ENCODE measurements at places on chromosomes 13 and 19.

GRCh38 chr19:7618771-7619510 lies 10.4 kb downstream of the XAB2 start:
- no peak for DNase-seq

DNA sequence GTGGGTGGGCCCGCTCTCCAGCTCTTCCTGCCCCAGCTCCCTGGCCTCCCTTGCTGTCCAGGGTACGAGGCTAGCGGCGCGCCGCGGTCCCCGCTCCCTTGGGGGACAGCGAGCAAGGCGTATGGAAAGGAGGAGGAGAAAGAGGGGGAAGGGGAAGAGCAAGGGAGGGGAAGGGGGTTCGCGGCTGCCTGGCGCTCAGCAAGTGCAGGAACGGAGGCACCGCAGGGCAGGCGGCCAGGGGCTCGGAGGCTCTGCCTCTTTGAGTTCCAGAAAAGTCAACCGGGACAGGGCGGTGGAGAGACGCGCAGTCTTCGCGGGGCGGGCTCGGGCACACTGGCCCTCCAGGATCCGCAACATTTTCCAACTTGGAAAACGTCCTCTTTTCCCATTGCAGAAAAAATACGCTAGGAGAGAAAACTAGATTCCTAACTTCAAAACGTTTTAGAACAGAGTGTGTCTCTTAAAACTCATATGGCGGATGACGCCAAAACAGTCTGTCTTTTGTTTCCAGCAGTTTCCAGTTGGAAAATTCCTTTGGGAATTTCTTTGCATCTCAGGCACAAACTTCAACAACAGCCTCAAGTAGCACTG lies 23.1 kb upstream of the TNFRSF19 start:
- no peak for DNase-seq

DNA sequence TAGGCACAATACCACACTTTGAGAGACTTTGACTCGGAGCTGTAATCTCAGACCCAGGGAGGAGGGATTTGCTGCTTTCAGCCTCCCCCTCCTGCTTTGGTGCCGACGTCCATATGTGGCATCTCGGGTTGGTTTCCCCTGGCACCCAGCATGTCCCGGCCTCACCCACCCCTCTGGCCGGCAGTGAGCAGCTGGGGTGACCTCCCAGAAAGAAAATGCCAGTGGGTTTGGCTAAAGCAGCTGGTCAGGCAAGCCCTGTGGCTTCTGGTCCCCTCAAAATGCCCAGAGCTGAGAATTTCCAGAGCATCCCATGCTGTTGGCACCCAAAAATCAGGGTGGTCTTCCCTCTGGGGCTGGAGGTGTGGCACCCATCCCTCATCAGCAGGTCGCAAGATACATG lies 34.1 kb downstream of the INSR start:
- DNase-seq: no peak

GRCh38 chr19:1746401-1747284 lies 6.7 kb upstream of the ONECUT3 start:
- no peak for DNase-seq

DNA sequence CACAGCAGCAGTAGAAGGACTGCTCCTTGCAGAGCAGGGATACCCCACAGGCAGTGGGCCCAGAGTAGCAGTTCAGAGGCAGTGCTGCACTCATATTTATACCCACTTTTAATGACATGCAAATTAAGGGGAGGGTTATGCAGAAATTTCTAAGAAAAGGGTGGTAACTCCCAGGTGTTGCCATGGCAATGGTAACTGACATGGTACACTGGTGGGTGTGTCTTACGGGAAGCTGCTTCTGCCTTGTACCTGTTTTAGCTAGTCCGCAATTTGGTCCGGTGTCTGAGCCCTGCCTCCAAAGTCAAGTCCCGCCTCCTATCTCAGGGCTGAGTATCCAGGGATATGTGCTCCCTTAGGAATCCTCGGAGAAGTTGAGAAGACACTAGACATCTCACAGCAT lies 79.2 kb upstream of the UQCRFS1 start:
- no peak for DNase-seq

GRCh38 chr19:48111280-48111679 lies 663 bp upstream of the PLA2G4C start:
- no peak for DNase-seq

GRCh38 chr19:16799740-16800139 lies 29.5 kb upstream of the SIN3B start:
- no peak for DNase-seq

DNA sequence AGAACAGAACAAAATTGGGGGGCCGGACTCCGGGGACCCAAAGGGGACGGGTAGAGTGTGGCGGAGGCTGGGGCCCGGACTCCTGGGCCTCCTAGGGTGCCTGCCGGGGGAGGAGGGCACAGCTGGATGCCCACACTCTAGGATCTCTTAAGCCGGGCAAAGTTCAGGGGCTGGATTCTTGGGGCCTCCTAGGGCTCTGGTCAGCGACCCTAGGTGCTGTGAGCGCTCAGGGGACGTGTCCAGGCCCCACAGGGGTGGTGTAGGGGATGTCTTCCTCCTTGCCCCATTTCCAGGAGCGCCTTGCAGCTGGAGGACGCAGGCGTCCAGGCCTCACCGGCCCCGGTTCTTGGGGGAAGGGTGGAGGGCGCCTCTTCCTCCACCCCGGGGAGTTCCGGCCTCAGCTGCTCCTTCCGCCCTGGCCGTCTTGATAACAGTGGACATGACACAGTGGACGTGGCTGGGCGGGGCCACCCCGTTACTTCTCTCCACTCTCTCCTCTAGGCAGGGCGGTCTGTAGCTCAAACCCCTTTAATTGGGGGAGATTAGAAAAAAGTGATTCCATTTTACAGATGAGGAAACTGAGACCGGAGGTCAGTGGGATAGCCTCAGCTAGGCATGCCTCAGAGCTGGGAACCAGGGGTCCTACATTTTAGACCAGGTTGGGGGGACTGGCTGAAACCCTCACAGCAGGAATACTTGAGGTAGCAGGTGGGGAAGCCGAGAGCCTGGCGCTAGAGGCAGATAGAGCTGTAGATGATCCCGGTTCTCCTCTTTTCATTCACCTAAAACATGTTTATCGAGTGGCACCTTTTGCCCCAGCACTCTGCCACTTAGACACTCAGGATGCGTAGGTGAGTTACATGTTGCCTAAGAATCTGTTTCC lies 705 bp downstream of the STXBP2 start:
- DNase-seq: no peak

DNA sequence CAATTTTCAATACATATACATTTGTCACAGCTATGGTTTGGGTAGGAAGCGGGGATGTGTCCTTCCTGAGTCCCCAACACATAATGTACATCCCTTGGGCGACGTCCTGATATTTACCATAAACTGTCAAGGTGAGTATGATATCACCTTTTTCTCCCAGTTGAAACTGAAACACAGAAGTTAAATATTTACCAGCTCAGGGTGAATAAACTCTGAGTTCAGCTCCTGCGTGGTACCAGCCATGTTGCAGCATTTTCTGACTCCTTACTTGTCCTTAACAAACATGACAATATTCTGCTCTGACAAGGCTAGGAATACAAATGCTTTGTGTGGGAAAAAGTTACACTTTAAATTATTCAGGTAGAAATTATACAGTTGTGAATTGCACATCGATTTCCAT lies 294.2 kb downstream of the TEX29 start:
- no peak for DNase-seq

DNA sequence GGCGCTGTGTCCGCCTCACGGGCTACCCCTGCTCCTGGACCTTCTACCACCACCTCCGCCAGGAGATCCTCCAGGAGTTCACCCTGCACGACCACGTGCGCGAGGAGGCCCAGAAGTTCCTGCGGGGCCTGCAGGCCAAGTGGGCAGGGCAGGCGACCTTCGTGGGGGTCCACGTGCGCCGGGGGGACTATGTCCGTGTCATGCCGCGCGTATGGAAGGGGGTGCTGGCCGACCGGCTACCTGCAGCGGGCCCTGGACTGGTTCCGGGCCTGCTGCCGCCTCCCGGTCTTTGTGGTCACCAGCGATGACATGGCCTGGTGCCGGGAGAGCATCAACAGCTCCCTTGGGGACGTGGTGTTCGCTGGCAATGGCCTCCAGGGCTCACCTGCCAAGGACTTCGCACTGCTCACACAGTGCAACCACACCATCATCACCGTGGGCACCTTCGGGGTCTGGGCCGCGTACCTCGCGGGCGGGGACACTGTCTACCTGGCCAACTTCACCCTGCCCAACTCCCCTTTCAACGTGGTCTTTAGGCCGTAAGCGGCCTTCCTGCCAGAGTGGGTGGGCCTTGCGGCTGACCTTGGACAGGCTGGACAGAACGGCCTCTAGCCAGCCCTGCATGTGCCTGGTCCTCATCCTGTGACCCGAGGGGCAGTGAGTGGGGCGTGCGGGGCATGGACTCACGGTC lies 7.8 kb upstream of the NTN5 start:
- no peak for DNase-seq

DNA sequence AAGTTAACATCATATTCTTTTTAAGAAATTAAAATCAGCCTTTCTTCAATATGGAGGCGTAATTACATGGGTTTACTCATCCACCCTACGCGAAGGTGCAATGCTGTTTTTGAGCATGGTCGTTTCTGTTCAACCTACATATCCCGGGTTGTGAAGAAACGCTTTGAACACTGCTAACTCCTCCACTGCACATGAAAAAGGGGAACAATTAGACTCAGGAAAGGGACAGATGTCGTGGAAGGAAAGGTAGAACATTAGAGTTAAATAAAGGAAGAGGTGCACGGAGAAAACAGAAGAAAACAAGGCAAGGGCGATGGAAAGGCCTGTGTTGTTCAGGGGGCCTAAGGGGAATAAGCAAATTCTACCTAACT lies 4.1 kb downstream of the ZIC5 start:
- DNase-seq: no peak

DNA sequence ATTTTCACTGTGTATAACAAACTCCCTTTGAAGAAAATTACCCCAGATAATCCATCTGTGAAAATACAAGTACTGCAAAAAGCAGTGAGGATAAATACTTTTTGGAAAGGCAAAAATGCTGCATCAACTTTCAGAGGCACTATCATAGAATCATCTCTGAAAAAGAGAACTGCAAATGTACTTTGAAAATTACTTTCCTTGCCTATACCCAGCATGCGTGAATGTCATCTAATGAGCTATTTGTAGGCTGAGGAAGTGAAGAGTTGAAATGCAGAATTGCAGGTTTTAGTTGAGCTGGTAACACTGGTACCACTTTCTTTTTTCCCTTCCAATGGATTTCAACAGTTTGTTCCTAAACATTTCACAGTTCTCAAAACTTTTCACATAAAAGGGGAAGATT lies 196.7 kb downstream of the TBC1D4 start:
- DNase-seq: no peak

GRCh38 chr13:44930963-44931623 lies 58.2 kb downstream of the NUFIP1 start:
- no peak for DNase-seq

DNA sequence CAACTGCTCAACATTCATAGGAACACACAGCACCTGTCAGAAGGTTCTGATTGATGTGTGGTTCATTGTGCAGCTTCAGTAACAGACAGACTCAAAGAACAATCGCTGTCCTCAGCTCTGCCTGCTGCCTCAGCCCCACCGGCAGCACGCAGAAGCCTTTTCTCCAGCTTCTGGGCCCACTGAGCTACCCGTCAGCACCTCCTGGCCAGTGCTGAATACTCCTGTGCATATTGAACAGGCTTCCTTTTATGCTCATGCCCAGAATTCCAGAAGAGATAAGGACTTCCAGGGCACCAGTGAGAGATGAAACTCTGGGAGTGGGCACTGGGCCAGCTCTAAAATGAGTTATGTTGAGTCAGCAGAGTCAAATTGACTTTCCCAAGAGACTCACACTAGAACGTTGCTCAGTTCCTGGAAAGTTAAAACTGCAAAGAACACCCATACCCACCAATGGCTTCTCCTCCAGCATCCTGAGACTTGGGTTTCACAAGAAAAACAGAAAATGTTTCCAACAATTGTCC lies 119.3 kb downstream of the COL4A1 start:
- DNase-seq: no peak

Measured in cortex of kidney (tissue), 1 donor.